ENCODE measurements at places on chromosomes 12 and 14.

GRCh38 chr12:127675936-127676335, 591.0 kb upstream of the TMEM132C start:
- ATAC-seq, result no peak

DNA sequence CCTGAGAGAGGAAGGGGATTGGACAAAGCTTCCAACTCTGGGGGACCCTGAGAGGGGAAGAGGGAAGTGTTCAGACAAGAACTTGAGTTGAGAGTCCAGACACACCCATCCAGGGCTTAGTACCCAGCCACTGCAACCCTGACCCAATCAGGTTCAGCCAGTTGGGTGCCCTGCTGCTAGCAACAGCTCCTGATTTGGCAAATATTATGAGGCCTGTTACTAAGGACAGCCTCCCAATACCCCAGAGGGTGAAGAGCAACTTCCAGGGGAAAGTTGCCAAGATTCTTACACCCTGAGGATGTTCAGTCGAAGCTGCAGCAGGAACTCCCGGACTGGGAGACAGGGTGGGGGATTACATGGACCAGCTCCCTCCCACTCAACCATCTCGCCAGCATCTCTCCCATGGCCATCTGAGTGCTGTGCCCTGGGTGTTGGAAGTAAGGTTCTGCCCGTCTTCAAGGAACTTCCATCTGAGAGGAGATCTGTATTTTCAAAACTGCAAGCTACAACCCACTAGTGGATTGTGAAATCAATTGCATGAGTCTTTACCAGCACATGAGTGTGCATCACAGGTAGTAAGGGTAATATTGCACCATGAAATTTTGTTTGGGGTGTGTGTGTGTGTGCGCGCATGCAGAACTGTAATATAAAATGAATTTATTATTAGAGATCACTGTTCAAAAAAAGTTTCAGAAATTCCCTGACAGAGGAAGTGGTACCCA, 11.5 kb upstream of the KRT78 start:
- ATAC-seq, result no peak

- ATAC-seq, result no peak
These were observed 4.2 kb downstream of the CORO1C start for GRCh38 chr12:108727161-108727560.

- ATAC-seq, result no peak
These were observed 31.8 kb upstream of the COX6A1 start for GRCh38 chr12:120406069-120406468.

- no peak for ATAC-seq
These were observed 16.9 kb downstream of the BRF1 start for GRCh38 chr14:105283899-105284298.

GRCh38 chr12:99522456-99522855, 125.1 kb upstream of the GARIN6 start:
- no peak for ATAC-seq

DNA sequence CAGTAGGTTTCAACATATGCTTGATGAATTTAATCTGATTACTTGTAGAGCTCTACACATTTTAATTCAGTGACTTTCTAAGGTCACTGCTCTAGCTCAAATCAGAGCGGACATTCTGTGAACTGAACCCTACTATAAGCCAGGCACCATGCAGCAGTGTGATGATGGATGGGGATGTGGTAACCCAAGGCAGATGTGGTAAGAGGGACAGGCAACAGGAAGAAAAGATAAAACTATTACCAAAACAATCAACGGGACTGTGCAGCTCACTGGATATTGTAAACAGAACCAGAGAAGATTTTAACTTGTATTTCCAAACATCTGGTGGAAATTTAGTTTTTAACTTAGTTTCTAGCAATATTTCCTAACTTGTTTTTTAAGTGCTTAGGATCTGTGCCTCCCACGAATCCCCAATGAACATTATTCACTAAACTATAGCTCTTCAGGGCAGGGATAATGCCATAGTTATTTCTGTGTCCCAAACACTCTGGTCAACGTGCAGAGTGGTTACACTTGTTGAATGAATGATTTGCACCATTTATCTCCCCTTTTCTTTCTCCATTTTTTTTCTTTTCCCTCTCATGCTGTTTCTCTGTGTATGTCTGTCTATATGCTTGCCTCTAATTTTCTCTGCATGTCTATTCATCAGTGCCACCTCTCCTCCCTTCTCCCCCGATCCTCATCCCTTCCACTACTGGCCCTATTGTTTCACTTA, 3.0 kb downstream of the ERO1A start:
- no peak for ATAC-seq

- no peak for ATAC-seq
These were observed 129.7 kb upstream of the OVCH1 start for GRCh38 chr12:29627221-29627620.

DNA sequence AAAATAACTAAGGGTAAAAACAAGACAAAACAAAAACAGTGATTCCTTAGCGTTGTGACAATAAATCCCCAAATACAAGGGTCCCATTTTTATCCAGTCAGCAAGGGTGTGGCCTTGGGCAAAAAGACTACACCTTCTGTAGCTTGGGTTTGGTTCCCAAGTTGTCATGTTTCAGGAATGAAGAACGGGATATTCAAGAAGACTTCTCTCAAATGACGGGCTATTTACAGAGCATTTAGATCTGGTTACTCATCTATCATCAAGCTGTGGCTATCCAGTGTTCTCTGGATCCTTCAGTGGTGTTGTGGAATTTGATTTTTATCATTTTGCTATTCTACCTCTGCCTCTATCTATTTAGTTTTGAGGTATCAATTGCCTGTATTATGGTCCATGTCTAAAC, 219.7 kb downstream of the SLC25A21 start:
- no peak for ATAC-seq

GRCh38 chr12:47277972-47278448, 198.3 kb upstream of the AMIGO2 start:
- ATAC-seq, result peak; percentile 25

DNA sequence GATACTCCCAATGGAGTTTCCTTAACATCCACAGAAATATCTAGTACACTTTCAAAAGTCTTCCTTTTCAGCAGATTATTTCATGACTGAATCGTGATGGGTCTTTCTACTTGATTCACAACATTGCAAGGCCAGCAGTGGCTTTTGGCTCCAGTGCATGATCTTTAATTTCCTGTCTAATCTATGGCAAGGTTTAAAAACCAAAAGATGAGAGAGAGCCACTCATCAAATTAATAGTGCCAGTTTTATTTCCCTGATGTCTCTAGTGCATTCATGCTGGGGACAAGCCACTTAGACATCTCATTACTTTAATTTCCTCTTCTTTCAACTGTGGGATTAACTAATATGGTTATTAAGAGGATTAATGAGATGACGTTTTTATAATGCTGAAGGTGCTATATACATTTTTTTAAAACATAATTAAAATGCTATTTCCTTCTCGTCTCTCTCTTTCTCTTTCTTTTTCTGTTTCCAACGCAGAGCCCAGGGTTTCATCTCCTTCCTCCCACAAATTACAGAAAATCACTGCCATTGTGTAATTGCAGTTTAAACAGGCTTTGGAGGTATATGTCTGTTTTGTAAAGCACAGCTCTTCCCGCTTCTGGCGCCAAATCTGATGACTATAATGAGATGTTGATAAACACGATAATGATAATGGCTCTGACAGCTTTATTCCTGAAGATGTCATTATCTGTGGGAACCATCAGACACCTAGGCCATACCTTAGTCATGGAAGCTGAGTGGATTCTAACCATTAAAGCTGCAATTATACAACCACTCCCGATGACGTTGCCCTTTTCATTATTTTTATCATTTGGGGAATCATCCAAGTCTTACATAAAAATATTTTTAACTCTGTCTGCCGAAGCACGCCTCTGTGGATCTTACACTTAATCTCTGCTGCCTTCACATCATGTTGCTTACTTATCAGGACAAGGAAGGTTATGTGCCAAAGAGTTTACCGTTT, 103.1 kb upstream of the PPM1H start:
- no peak for ATAC-seq

- ATAC-seq, result peak; percentile 82
These were observed 88.0 kb downstream of the EPS8 start for GRCh38 chr12:15701206-15701605.

- no peak for ATAC-seq
These were observed 16.4 kb downstream of the CEP170B start for GRCh38 chr14:104881369-104881979.

DNA sequence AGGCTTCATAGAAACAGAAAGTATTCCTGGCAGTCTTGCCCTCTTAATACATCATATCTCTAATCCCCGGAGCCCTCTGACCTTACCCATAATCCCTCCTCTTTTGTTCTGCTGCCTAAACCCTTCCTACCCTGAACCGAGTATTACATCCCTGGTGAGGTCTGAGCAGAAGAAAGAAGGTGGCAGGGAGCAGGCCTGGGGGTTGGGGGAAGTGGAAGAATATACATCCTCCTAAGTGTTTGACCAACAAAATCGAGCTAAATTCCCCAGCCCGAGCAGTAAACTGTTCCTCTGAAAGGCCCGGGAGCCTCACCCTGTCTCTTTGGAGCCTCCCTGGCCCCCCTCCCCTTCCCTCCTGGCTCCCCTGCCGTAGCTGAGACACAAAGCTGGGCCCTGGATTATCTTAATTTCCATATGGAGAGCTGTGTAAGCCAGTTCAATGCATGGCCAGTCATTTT, 192.6 kb upstream of the LHX5 start:
- ATAC-seq, result no peak

- ATAC-seq, result no peak
These were observed 3.0 kb upstream of the CLEC2B start for GRCh38 chr12:9872162-9872561.

GRCh38 chr12:121781484-121781997, 11.9 kb downstream of the RHOF start:
- no peak for ATAC-seq

DNA sequence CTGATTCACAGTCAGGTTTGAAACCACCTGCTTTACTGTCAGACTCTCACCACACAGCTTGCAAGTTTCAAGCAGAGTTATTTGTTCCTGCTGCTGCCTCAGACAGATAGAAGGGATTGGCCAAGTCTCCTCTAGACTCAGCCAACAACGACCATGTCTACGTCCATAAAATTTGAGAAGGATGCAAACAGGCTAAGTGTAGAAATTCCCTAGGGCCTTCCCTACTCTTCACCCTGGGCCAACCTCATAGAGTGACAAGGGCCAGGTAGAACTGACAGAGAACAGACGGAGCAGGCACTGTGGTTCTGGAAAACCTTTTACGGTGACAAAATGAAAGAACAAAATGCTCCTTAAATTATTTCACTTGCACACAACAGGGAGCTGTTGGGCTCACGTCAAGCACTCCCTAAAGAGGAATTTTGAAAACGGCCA, 39.5 kb downstream of the CLIP1 start:
- no peak for ATAC-seq

- no peak for ATAC-seq
These were observed 175.6 kb downstream of the DUSP6 start for GRCh38 chr12:89176676-89177075.

DNA sequence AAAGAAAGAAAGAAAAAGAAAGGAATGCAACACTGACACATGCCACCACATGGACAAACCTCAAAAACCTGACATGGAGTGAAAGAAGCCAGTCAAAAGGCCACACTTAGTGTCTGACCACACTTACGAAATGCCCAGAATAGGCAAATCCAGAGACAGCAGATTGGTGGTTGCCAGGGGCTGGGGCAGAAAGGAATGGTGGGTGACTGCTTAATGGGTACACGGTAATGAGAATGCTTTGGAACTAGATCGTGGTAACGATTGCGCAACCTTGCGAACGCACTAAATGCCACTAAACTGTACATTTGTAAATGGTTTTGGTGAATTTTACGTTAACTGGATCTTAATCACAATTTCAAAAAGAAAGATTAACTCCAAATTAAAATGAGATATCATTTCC, 39.5 kb downstream of the SCARB1 start:
- ATAC-seq, result no peak

GRCh38 chr14:50100805-50101204, 15.6 kb downstream of the VCPKMT start:
- no peak for ATAC-seq

DNA sequence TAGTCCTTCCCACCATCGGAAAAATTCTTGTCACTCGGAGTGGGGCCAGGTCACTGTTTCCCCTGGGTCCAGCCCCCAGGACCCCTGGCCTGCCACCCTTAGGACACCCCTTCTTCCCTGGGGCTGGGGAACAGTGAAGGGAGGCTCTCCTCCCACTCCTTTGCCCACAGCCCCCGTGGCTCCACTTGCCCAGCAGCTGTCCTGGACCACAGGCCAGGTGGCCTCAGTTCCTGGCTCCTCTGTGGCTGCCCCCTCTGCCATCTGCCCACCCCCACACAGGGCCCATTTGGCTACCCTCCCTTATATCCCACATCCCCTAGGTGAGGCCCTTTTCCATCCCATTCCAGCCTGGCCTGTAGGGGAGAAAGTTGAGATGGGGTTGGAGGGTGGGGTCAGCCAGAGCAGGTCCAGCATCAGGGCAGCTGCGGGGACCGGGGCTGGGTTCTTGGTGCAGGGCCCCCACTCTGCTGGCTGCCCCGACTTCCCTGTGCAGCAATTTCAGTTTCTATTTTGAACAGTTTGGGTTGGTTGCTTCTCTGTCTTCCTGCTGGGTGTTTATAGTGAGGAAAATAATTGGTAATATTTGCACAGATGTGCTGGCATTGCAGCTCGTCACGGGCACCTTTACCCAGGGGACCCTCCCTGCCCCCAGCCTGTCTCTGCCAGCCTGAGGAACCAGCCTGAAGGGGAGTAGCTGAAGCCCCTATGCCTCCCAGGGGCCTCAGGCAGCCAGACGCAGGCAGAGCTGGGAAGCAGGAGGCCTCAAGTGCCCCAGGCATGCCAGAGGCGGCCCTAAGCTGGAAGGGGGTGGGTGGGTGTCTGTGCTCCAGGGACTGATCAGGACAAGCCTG, 23.4 kb downstream of the SYNDIG1L start:
- ATAC-seq, result no peak

DNA sequence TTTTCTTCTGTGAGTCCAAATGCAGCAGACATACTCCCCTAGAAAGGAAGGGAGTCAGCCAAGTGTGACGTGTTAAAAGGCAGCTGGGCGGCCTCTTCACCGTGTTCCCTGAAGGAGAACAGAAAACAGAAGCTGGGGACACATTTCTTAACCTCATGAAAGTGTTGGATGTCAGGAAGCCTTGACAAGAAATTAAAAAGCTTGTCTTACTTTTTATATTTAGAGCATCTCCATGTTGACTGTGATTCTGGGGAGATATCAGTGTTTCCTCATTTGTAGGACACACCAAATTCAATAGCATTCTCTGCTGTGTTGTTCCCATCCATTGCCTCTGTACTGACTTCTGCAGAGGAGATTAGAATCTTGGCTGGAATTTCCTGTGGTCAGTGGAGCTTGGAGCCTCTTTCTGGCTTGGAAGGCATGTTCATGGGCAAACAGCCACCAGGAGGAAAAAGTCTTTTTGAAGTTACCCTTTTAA, 93.7 kb downstream of the RMST start:
- ATAC-seq, result no peak

- ATAC-seq, result no peak
These were observed 170.0 kb downstream of the BCL11B start for GRCh38 chr14:99101855-99102461.

- peak; percentile 83 for ATAC-seq
These were observed 92.9 kb upstream of the EGLN3 start for GRCh38 chr14:34043627-34044372.

GRCh38 chr12:96501133-96501761, 11.9 kb downstream of the CFAP54 start:
- peak; percentile 53 for ATAC-seq

GRCh38 chr12:62346817-62347216, 86.6 kb downstream of the USP15 start:
- no peak for ATAC-seq

GRCh38 chr12:90029317-90029716, 320.7 kb upstream of the ATP2B1 start:
- ATAC-seq, result no peak

Data from activated CD4-positive, CD25-positive, alpha-beta regulatory T cell treated with anti-CD3 and anti-CD28 coated beads, Interleukin-2, amount 50 U/mL, for 24 hours (primary cell).